Naive thymus-derived CD4-positive, alpha-beta T cell (primary cell): ENCODE measurements at places on chromosomes 6 and 20.

DNA sequence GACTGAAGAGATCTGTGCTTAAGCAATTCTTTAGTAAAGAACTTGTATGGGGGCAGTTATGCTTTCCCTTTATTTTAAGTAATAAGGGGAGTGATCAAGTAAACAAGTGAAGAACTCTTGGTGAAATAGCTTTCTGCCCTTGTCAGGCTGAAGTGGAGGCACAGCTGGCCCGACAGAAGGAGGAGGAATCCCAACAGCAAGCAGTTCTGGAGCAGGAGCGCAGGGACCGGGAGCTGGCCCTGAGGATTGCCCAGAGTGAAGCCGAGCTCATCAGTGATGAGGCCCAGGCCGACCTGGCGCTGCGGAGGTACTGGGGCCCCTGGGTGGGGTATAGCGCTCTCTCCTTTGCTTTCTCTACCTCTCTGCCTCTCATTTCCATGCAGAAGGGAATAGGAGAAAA lies 143.3 kb downstream of the MYO6 start:
- no peak for DNase-seq

- DNase-seq, result no peak
Observed at GRCh38 chr6:100691972-100692371, 189.2 kb downstream of the ASCC3 start.

DNA sequence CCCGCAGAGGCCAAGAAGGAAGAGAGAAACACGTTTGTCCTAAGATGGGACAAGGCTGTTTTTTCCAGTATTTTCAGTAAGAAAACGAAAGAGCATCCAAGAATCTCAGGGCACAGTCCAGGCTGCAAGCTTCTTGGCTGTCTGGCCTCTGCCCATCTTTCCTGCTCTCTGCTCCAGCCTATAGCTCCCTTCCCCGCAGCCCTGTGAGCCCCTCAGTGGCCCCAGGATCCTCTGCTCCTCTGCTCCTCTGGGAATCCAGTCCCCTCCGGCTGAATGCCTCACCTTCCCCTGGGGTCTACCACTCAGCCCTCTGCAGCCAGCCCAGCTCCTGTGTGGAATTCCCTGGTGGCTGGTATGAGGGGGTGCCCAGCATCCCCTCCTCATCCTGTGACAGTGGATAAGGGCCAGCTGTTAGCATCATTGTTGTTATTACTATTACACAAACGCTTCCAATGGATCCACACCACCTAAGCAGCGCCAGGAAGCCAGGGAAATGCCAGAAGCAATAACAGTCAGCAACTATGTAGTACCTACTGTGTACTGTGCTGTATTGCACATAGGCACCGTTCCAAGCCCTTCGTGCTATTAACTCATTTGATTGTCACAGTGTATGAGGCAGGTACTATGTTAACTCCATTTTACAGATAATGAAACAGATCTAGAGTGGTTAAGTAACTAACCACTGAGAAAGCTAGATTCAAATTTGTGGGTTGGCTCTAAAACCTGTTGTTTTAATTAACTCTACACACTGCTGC lies 60.3 kb upstream of the PTPN1 start:
- no peak for DNase-seq

DNA sequence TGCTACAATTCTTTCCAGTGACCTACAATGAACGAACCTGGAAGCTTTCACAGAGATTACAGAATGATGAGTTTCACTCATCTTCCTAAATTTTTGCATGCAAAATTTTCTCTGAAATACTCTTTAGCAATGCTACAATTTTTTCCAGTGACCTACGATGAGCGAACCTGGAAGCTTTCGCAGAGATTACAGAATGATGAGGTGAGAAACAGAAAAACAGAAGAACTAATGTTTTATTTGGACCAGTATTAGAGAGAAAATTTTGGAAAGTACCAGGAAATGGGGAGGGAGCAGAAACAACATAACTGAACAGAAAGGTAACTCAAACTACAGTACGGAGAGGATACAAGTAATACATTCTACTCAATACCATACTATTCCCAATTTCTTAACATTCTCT lies 75.0 kb downstream of the IBTK start:
- DNase-seq, result no peak

DNA sequence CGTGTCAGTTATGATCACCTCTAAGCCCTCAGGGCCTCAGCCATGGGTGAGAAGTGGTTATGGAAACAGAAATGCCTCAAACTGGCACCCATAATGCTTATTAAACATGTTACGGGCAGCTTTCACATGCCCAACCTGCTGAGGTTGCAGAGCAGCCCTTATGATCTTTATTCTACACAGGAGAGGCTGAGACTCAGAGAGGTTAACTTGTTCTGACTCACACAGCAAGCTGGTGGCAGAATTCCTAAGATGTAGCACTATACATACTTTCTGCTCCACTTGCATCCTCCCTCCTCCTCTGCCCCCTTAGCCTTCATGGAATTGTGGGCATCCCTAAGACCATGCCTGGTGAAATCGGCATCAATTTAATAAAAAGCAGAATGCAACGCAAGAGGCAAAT lies 34.7 kb upstream of the IGF2R start:
- DNase-seq, result no peak

DNA sequence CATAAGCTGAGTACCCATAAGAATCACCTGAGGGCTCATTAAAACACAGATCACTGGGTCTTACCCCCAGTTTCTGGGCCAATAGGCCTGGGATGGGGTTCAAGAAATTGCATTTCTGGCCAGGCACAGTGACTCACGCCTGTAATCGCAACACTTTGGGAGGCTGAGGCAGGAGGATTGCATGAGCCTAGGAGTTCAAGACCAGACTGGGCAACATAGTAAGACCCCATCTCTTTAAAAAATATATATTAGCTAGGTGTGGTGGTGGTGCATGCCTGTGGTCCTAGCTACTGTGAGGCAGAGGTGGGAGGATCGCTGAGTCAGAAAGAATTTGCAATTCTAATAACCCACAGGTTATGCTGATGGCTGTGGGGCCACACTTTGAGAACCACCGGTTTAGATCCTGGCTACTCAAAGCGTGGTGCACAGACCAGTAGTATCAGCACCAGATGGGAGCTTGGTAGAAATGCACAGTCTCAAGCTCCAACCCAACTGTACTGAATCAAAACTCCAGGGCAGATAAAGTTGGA lies 2.0 kb downstream of the CCM2L start:
- DNase-seq, result no peak

DNA sequence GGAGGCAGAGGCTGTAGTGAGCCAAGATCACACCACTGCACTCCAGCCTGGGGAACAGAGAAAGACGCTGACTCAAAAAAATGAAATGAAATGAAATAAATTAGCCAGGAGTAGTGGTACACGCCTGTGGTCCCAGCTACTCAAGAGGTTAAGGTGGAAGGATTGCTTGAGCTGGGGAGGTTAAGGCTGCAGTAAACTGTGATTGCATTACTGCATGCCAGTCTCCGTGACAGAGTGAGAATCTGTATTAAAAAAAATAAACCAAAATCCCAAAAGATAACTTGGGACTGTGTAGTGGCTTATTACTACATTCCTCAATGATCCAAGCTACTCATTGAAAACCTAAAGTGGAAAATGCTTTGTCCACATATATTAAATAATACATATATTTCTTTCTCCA lies 87.0 kb downstream of the SGK1 start:
- DNase-seq, result no peak

DNA sequence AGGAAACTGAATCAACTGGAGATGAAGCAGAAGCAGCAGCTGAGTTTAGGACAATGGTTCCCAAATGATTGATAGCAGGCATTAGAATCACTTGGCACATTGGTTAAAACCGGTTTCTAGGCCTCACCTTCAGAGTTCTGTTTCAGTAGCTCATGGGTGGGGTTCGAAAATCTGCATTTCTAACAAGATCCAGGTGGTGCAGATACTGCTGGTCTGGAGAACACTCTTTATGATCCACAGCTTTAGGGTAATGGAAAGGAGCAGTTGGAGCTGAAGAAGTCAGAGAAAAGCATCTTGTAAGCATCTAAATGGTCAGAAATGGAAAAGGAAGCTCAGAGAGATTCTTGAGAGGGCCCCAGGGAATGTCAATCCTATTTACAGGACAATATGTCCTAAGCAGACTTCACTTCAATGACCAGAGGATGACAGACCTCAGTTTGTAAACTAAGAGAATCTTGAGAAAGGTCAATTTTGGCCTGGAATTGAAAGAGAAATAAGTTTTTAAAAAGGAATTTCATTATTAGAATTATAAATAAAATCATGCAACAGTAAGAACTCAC lies 8.5 kb downstream of the TSPYL1 start:
- DNase-seq, result no peak

GRCh38 chr6:30614044-30614842 lies 2.8 kb downstream of the PPP1R10 start:
- no peak for DNase-seq

DNA sequence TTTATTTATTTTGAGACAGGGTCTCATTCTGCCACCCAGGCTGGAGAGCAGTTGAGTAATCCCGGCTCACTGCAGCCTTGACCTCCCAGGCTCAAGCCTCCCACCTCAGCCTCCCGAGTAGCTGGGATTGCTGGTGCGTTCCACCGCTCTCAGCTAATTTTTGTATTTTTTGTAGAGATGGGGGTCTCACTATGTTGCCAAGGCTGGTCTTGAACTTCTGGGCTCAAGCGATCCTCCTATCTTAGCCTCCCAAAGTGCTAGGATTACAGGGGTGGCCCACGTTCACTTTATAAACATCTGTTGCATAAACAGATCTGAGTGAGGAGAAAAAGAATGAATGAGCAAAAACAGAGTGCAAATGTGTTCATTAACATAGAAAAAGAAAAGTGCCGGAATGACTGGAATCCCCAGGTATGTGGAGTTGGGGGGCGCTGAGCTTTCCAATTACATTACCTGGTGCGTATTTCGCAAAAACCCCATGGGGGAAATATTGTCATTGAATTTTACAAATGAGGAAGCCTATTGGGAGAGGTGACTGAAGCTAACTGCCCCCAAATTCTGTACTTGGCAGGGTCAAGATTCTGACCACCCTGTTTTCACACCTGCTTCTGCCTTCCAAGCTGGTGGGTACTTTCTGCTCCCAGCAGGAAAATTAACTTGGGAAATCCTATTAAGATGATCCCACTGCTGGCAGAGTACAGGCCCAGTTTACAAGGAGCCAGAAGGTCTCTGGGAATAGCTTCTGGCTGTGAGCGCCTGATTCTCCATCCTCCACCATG lies 207.7 kb upstream of the JARID2 start:
- no peak for DNase-seq

- no peak for DNase-seq
Observed at GRCh38 chr6:37565267-37566110, 65.8 kb upstream of the CCDC167 start.

- no peak for DNase-seq
Observed at GRCh38 chr6:155278319-155279049, 14.7 kb downstream of the CLDN20 start.

GRCh38 chr6:101066481-101066880 lies 185.4 kb upstream of the ASCC3 start:
- no peak for DNase-seq

DNA sequence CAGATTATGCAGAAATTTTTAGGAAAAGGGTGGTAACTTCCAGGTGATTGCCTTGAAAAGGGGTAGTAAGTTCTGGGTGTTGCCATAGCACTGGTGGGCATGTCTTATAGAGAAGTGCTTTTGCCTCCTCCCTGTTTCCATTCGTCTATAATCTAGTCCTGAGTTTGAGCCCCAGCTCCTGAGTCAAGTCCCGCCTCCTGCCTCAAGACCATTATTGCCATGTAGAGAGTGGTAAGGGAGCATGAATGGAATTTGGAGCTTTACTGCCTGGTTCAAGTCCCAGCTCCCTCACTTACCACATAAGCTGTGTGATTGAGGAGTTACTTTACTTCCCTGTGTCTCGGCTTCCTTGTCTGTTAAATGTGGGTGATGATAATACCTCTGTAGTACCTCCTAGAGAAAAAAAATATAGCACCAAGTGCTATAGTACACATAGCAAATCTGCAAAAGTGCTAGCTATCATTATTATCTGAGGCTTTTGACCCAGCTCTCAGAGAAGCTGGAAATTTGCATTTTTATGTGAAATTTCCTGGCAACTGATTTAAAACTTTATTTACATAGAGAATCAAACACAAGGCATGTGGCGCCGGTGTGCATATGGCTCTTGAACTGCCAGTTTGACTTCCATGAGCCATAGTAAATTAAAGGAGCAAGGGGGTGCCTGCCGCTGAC lies 36.0 kb downstream of the TGM6 start:
- DNase-seq, result no peak

DNA sequence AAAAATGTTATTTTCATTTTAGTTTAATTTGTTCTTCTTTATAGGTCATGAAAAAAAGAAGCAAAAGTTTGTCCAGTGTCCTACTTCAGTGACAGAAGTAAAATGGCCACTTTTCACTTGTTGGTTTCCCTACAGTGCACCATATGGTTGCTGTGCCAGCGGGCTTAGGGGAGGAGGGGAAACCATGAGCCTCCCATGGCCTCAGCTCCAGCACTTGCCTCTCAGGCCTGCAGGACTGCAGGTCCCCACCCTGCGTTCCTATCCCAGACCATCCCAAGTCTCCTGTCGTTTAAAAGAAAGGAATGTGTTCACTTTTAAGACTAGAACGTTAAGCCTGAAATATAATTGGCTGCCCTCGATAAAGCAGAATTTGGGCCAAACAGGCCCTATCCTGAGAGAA lies 210.0 kb upstream of the TAB2 start:
- no peak for DNase-seq

- no peak for DNase-seq
Observed at GRCh38 chr6:147161253-147161973, 42.8 kb upstream of the STXBP5 start.

- no peak for DNase-seq
Observed at GRCh38 chr20:4714818-4715217, 6.9 kb upstream of the PRND start.

DNA sequence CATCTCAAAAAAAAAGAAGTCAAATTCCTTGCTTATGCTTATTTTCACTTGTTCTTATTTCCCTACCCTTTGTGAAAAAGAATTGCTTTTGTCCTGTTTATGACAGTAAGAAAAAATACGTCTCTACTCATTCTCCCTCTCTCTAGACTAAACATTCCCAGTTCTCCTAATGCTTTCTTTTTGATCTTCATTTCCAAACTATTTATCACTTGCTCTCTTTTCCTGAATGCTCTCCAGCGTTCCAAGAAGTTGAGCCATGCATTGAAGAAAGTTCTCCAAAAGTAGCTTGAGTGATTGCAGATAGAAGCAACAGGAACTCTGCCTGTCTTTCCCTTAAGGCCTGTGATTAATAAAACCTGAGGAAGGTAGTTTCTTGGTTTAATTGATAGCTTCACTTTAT lies 53.1 kb upstream of the TMEM170B start:
- DNase-seq, result no peak

GRCh38 chr6:2596222-2596621 lies 154.5 kb downstream of the MYLK4 start:
- DNase-seq, result no peak

- DNase-seq, result no peak
Observed at GRCh38 chr6:87869064-87869905, 167.3 kb upstream of the AKIRIN2 start.
